ENCODE measurements at places on chromosomes 16 and 17.

GRCh38 chr16:77591347-77591746, 131.0 kb upstream of the NUDT7 start:
- no peak for DNase-seq

- DNase-seq = no peak
These were observed 74.7 kb downstream of the CHD9 start for GRCh38 chr16:53129281-53130158.

DNA sequence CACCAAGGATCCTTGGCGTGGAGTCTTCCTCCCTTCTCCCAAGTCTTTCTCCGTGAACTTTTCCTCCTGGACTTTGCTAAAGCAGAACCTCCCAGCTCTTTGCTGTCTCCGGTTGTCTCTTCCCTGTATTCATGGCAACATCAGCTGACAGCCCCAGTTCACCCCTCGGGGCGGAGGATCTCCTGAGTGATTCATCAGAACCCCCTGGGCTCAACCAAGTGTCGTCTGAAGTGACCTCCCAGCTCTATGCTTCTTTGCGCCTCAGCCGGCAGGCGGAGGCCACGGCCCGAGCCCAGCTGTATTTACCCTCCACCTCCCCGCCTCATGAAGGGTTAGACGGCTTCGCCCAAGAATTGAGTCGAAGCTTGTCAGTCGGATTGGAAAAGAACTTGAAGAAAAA, 943 bp downstream of the CNTROB start:
- no peak for DNase-seq

- no peak for DNase-seq
These were observed 10.1 kb upstream of the TMEM208 start for GRCh38 chr16:67216612-67217490.

DNA sequence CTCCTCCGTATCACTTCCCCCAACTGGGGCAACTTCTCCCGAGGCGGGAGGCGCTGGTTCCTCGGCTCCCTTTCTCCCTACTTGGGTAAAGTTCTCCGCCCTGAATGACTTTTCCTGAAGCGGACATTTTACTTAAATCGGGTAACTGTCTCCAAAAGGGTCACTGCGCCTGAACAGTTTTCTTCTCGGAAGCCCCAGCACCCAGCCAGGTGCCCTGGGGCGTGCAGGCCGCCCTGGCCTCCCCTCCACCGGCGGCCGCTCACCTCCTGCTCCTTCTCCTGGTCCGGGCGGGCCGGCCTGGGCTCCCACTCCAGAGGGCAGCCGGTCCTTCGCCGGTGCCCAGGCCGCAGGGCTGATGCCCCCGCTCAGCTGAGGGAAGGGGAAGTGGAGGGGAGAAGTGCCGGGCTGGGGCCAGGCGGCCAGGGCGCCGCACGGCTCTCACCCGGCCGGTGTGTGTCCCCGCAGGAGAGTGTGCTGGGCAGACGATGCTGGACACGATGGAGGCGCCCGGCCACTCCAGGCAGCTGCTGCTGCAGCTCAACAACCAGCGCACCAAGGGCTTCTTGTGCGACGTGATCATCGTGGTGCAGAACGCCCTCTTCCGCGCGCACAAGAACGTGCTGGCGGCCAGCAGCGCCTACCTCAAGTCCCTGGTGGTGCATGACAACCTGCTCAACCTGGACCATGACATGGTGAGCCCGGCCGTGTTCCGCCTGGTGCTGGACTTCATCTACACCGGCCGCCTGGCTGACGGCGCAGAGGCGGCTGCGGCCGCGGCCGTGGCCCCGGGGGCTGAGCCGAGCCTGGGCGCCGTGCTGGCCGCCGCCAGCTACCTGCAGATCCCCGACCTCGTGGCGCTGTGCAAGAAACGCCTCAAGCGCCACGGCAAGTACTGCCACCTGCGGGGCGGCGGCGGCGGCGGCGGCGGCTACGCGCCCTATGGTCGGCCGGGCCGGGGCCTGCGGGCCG, 1.6 kb downstream of the HIC1 start:
- no peak for DNase-seq

GRCh38 chr16:24771132-24771778, 41.8 kb downstream of the TNRC6A start:
- DNase-seq = no peak

- DNase-seq = no peak
These were observed 205.4 kb upstream of the CIBAR2 start for GRCh38 chr16:85317704-85318103.

DNA sequence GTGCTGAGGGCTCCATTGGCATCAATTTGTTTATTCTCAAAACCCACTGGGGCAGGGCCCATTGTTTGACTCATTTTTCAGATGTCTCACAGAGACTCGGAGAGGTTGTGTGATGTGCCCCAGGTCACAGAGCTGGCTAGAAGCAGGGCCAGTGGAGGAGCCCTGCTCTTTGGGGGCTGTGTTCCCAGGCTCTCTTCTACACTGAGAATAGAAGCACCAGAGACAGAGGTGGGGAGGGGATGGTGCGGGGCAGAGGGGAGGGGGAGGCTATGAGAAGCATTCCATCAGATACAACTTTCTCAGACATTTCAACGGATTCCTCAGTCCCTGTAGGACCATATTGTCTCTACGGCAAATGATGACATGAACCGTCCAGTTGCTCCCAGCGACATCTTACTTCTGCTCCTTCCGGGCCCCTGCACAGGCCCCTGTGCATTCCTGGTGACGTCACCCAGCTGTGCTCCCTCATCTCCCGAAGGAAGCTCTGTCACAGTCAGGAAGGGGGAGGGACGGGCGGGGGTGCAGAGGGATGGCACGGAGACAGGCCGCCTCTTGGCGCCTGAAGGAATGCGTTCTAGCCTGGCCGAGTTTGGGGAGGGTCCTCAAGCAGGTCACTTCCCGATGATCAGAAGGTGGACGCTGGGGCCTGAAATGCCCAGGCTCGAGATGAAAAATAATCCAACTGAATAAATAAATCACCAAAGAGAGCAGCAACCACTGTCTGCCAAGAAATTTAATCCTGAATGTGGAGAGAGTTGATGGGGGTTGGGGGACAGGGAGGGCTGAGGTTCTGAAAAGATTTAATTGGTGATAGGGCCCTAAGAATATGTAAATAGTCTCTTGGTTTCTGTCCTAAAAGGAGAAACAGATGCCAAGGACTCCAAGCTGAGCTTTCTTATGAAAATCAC, 114.1 kb downstream of the NOG start:
- DNase-seq = no peak

- peak; percentile 32 for DNase-seq
These were observed 922 bp upstream of the MRPL58 start for GRCh38 chr17:75011401-75012095.

DNA sequence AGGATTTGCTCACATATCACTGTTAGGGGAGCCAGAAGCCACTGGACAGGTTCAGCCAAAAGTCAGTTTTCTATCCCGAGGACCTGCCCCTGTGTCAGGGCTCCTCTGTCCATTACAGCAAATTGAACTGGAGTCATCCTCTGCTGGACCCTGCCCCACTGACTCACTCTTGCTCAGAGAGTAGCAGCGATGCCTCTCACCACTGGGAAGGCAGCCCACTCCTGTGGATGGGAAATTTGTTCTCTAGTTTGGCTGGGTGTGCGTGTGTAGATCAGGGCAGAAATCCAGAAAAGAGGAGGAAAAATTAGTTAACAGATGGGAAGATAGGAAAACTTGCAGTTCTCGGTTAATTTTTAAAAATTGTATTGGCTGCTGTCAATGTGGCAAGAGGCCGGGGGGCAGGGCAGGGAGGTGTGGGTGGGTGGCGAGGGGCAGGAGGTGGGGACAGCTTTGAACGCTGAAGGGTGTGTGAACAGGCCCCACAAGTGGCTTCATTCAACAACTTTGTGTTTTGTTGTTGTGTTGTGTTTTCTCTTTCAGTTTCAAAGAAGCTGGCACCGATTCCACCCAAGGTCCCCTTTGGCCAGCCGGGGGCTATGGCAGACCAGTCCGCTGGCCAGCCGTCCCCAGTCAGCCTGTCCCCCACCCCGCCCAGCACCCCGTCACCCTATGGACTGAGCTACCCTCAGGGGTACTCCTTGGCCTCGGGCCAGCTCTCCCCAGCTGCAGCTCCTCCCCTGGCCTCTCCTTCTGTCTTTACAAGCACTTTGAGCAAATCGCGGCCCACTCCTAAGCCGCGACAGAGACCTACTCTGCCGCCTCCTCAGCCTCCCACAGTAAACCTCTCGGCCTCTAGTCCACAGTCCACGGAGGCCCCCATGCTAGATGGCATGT, 33.6 kb downstream of the ELAC2 start:
- DNase-seq = no peak

GRCh38 chr17:73394512-73395450, 83.0 kb upstream of the CDC42EP4 start:
- DNase-seq = no peak

DNA sequence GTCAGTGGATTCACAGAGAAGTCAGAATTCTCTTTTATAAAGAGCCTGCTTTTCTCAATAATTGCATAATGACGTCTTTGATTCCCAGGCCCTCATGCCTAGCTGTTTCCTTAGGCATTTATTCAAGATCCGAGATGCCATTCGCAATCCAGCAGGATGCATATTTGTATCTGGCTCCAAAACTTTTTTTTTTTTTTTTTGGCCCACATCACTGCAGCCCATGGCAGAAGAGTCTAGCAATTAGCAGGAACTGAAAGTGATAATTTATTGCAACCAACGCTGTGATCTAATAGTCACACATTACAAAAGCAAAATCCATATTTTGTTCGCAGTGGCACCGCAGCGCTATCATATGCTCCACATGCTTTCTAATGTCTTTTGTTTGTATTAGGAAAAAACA, 503.4 kb downstream of the MAF start:
- no peak for DNase-seq

Data from anterior cingulate cortex (tissue), 58 donors.